Urothelium cell line (cell line): ENCODE measurements at places on chromosomes 4 and X.

DNA sequence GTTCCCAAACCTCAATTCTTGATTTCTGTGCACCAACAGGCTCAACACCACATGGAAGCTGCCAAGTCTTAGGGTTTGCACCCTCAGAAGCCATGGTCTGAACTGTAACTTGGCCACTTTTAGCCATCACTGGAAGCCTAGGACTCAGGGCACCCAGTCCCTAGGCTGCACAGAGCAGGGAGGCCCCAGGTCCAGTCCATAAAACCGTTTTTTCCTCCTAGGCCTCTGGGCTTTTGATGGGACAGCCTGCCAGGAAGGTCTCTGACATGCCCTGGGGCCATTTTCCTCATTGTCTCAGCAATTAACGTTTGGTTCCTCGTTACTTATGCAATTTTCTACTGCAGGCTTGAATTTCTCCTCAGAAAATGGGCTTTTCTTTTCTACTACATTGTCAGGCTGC is 1259.6 kb downstream of the RAPGEF2 start:
- no peak for DNase-seq

DNA sequence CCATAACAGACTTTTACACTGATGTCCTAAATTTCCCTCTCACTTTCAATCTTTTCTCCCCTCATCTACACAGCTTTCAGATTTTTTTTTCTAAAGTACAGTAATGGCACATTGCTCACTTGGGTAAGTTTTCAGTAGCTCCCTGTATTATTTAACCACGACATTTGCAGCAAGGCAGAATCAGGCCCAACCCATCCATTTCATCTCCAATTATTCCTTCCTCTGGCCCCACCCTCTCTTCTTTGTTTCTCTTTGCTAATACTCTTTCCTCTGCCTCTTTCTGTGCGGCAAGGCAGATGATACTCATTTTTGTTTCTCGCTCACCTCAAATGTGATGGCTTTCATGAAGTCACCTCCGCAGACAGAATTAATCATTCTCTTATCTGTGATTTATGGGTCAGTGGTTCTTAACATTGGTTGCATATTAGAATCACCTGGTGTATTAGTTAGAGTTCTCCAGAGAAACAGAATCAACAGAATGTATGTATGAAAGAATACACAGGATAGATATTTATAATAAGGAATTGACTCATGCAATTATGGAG is 43.4 kb upstream of the GATB start:
- no peak for DNase-seq

- DNase-seq = no peak
These were observed 57.3 kb upstream of the ADGRA3 start for GRCh38 chr4:22573198-22573597.

DNA sequence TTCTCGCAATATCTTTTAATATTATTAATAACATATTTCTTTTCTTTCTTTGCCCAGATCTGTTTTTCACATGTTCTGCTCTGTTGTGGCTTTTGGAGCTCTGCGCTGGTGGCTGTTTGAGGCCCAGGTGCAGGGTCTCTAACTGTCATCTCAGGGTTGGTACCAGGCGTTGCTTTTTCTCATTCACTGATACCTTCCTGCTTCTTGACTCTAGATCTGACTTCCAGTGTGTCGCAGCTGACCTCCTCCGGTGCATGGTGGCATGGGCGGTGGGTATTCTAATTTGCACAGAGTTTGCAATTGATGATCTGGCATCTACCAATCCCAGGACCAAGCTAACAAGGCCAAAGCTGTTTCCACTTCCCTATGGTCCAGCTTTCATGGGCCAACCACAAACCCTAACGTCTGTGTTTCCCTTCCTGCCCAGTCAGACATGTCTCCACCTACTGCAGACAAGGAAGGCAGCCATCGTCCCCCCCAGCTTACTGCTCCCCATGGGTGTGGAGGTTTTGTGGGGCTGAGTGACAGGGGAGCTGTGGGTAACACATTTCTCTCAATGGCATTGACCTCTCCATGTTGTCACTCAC is 25.2 kb downstream of the LETM1 start:
- no peak for DNase-seq

DNA sequence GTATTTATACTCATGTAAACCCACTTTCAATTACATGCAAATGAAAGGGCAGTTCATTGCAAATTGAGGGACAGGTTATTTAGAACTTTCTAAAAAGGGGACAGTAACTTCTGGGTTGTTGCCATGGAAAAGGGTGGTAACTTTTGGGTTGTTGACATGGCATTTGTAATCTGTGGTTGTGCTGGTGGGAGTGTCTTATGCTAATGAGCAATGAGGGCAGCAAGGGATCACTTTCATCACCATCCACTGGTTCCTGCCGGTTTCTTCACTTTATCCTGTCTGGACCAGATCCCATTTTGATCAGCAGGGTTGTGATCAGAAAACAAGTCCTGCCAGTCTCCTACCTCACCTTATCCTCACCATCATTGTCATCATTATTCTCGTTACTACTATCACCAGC is 32.0 kb downstream of the EVC start:
- DNase-seq = no peak

GRCh38 chr4:72744103-72744725 is 175.2 kb upstream of the ADAMTS3 start:
- DNase-seq = peak; percentile 37

DNA sequence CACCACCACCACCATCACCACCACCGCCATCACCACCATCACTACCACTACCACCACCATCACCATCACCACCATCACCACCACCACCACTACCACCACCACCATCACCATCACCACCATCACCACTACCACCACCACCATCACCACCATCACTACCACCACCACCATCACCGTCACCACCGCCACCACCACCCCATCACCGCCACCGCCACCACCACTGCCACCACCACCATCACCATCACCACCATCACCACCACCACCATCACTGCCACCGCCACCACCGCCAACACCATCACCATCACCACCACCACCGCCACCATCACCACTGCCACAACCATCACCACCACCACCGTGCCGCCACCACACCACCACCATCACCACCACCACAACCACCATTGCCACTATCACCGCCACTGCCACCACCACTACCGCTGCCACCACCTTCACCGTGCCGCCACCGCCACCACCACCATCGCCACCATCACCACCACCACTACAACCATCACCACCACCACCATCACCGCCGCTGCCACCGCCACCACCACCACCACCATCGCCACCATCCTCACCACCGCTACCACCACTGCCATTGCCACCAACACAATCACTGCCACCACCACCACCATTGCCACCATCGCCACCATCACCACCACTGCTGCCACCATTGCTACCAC is 1511.3 kb upstream of the AGA start:
- DNase-seq = no peak

- DNase-seq = peak; percentile 12
These were observed 32.0 kb upstream of the AMELX start for GRCh38 chrX:11261260-11261659.
